Dermis microvascular lymphatic vessel endothelial cell (primary cell): ENCODE measurements at places on chromosomes 4 and X. TPM values are rescaled to one million over a fixed set of nuclear protein-coding genes. Genes with fewer than 3 reads are reported as not detected.

Gene FGFBP1
- total RNA-seq: not detected in 2 replicates

Gene SPANXA1
- not detected in 2 replicates for total RNA-seq

Gene NR3C2
- 6.0 and 8.5 TPM in 2 replicates for total RNA-seq

Gene CCDC160
- total RNA-seq: not detected in 2 replicates

Gene ATP10D
- 22.3 and 23.0 TPM in 2 replicates for total RNA-seq

Gene TRIM60
- total RNA-seq: not detected in 2 replicates

Gene TRO
- total RNA-seq: 1.2 and 4.2 TPM in 2 replicates

Gene RRH
- total RNA-seq: 0.13 TPM in 1 of 2 replicates, not detected in the other

Gene FHDC1
- 0.13 and 0.51 TPM in 2 replicates for total RNA-seq

DNA sequence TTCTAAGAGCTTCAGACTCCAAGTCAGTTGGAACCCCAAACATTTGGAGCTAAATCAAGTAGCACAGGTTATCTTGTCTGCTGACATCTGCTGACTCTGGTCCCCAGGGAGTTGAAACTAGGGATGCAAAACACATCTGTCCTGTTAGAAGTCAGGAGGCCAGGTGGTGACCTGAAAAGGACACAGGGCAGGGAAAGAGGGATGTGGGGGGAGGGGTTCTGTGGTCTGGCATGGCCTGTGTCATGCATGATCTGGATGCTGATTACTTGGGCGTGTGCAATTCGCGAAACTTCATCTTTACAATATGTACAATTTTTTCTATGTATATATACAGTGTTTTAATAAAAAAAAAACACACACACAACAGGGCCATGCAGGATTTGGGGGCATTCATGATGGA lies 55.3 kb downstream of the FHDC1 start:
- no peak for DNase-seq

- peak; percentile 16 for DNase-seq
Observed at GRCh38 chr4:169116270-169116901, 106.3 kb upstream of the CBR4 start.

- DNase-seq: no peak
Observed at GRCh38 chrX:41339148-41339547, 5.2 kb downstream of the DDX3X start.

DNA sequence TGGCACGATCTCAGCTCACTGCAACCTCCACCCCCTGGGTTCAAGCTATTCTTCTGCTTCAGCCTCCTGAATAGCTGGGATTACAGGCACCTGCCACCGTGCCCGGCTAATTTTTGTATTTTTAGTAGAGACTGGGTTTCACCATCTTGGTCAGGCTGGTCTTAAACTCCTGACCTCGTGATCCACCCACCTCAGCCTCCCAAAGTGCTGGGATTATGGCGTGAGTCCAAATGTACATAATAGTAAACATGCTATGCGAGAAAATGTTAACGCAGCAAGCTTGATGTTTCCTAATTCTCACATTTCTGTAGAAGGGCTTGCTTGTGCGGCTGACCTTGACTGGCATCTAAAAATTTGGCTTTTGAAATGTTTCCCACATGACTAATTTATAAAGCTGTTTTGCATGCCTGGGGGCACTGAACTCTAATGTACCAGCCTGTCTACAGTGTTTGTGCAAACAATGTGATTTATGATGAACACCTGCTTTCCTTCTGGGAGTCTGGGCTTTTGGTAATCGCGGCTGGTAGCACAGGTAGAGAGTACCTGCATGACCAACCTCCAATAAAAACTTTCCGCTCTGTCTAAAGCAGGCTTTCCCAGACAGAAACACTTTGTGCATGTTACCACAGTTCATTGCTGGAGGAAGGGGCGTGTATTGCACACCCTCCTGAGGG lies 216.8 kb downstream of the IL15 start:
- DNase-seq: no peak

DNA sequence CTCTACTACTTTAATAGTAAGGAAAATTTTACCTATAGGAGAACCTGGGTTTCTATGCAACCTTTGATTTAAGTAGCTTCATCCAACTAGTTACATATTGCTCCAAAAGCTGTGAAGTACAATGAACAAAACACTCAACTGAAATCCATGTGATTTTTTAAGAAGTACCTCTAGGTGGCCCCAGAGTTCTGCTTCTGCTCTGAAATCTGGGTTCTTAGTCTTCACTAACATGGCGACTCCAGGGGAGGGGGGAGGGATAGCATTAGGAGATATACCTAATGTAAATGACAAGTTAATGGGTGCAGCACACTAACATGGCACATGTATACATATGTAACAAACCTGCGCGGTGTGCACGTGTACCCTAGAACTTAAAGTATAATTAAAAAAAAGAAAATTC lies 73.4 kb upstream of the MAGEB2 start:
- DNase-seq: peak; percentile 29

GRCh38 chrX:15160558-15161095 lies 109.3 kb downstream of the ASB9 start:
- no peak for DNase-seq

DNA sequence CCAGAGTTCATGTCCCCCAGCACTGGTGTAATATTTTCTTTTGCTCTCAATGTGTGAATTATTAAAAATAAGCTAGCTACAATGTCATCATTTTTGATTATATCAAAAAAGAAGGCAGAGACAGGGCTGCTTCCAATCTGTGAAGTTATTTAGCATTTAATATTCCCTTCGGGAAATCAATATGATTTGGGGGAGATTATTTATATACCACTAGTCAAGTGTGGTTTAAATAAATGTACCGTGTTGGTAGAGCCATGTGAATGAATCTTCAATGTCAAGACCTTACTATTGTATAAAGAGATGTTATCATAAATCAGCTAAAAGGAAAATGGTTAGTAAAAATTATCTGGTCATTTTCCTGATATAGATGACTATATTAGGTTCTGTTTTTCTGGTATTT lies 87.4 kb upstream of the MID1 start:
- no peak for DNase-seq

- DNase-seq: peak; percentile 61
Observed at GRCh38 chr4:144574000-144574399, 72.0 kb upstream of the HHIP start.

DNA sequence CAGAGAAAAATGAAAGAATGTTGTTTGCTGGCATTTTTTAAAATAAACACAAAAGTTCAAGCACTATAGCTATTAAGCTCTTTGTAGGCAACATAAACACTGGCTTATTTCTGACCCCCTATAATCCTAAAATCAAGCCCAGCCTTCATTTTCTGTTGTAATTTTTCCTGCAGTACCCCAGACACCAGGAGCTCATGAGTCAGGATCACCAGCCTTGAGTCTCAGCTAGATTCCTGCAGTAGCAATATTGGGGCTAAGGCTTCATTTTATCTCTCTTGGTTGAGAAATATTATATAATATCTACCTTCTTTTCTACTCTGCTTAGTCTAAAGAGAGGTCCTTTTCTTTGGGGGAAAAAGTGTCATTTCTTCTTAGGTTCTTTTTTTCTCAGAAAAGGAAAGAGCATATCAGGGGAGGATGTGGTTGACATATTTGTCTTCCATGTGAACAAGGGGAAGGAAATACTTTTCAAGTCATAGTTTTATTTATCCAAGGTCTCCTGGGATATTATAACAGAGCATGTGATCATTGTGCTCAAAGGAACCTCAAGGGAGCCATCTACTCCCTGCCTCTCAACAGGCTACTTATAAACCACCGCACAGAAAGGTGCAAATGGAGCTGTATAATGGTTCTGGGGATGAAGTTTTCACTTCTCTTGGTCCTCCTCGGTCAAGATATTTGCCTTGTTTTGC lies 678.3 kb upstream of the NR3C2 start:
- peak; percentile 58 for DNase-seq

DNA sequence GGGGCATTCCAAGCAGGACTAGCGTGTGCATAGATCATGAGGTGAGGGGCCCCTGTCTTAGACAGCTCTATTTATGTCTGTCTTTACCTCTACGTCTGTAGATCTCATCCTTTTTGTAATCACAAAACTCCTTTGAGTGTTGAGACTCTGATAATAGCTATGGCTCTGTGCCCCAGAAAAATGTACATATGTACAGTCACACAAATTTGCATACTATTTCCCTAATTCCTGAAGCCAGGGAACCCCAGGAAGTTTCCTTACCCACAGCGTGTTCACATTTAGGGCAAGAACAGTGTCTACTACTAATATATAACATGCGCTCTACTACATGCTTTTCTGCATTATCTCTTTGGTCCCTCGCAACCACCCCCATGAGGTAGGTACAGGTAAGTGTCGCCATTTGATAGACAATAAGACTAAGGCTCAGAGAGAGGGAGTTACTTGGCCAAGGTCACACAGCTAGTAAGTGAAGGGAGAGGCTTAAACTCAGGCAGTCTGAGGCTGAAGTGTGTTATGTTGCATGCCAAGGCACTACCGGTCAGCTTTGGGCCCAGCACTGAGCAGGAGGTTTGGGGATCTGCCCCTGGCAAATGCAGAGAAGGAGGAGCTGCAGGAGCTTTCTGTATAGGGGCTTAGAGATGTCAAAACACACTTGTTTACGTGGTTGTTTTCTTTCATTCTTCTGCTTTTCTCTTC lies 21.0 kb upstream of the CITED1 start:
- DNase-seq: no peak

- peak; percentile 68 for DNase-seq
Observed at GRCh38 chrX:22534643-22535042, 261.9 kb downstream of the CBLL2 start.

GRCh38 chr4:8231551-8232049 lies 32.5 kb downstream of the SH3TC1 start:
- no peak for DNase-seq

- DNase-seq: no peak
Observed at GRCh38 chrX:114970806-114971205, 46.6 kb downstream of the IL13RA2 start.

GRCh38 chrX:24928114-24928513 lies 87.7 kb downstream of the ARX start:
- no peak for DNase-seq

GRCh38 chr4:8688041-8688907 lies 95.7 kb downstream of the CPZ start:
- DNase-seq: peak; percentile 19

DNA sequence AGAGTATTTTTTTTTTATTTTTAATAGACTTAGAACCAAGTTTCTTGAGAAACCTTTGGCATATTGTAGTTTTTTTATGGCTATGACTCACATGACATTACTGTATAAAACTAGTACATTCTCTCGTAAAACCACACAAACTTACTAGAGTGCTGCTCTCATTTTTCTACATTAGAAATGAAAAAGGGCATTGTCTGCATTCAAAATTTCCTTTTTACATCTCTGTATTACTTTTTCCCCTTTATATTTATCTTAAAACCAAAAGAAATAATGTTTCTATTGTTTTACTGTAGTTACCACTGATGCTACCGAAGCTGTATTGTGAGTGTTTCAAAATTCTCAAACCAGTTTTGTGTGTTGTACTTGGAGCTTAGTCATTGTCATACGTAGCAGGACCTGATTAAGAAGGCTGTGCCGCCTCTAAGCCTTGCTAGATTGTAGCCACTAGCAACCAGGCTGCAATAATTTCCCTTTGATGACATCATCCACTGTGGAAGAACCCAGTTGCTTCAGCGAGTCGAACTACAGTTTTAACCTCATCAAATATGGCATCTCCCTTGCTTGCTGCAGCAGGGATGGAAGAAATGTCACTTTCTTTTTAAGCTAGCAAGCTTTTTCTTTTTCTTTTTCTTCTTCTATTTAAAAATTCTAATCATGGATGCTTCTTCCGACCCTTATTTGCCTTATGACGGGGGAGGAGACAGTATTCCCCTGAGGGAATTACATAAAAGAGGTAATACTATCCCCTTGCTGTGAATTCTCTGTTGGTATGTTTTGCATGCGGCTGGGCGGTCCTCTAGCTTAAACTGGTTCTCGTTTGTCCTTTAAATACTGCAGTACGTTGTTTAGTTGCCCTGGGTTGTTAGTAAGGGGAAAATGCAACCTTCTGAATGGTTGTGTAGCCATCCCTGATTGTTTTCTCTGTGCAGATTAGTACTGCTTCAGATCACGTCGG lies 39.6 kb downstream of the CLCN3 start:
- peak; percentile 99 for DNase-seq

GRCh38 chrX:68697465-68698125 lies 50.1 kb downstream of the STARD8 start:
- DNase-seq: peak; percentile 70

GRCh38 chr4:48093991-48094416 lies 40.0 kb downstream of the TXK start:
- DNase-seq: peak; percentile 79

- peak; percentile 32 for DNase-seq
Observed at GRCh38 chr4:121072224-121073003, at the start of gene NDNF. Gene NDNF, minus strand, starts transcription at chr4:121072535. Its CDS starts 26,698 bp downstream, at chr4:121045837.
